A549 treated with DMSO at 1 μM for 4 hours (cell line): ENCODE measurements at places on chromosomes 7 and 10. TPM values are rescaled to one million over a fixed set of nuclear protein-coding genes. Genes with fewer than 3 reads are reported as not detected.

Gene LRRD1
- total RNA-seq = not detected in 5 replicates

Gene HHEX
- total RNA-seq = 15.8 to 17.0 TPM (median 16.6 TPM) in 5 replicates

Gene UNCX
- 0.07 to 0.08 TPM in 2 of 5 replicates, not detected in the others for total RNA-seq

Gene CLDN3
- total RNA-seq = 1.6 to 3.7 TPM (median 2.8 TPM) in 5 replicates

Gene C7orf25
- 1.00 to 4.0 TPM (median 2.7 TPM) in 5 replicates for total RNA-seq

Gene PLXDC2
- total RNA-seq = 0.06 TPM in 2 of 5 replicates, not detected in the others

Gene CH25H
- 0.06 to 0.07 TPM in 2 of 5 replicates, not detected in the others for total RNA-seq

Gene MAGI2
- total RNA-seq = 0.30 to 0.45 TPM (median 0.40 TPM) in 5 replicates

Gene ATP5MK
- 444 to 600 TPM (median 518 TPM) in 5 replicates for total RNA-seq

Gene IL2RA
- total RNA-seq = not detected in 5 replicates

Gene TAS2R41
- total RNA-seq = not detected in 5 replicates

Gene ZFAND2A
- 51.4 to 65.0 TPM (median 61.0 TPM) in 5 replicates for total RNA-seq

Gene SH2D4B
- 0.02 to 0.08 TPM (median 0.06 TPM) in 3 of 5 replicates, not detected in the others for total RNA-seq
